ENCODE measurements at places on chromosomes 1 and 21. TPM values are rescaled to one million over a fixed set of nuclear protein-coding genes. Genes with fewer than 3 reads are reported as not detected.

Gene C1orf87
- total RNA-seq = not detected

Gene PLA2G2D
- not detected for total RNA-seq

GRCh38 chr1:185896863-185897262 is 162.7 kb downstream of the HMCN1 start:
- H3K4me3 ChIP-seq = no peak overlapping the region
- H3K27me3 ChIP-seq = no peaks in the 10 kb centered on the region
- H3K27ac ChIP-seq = no peak overlapping the region
- H3K36me3 ChIP-seq = no peaks in the 10 kb centered on the region
- H3K4me1 ChIP-seq = no peaks in the 10 kb centered on the region

GRCh38 chr1:27979151-27979858 is 19.5 kb downstream of the XKR8 start:
- H3K27me3 ChIP-seq = no peaks in the 10 kb centered on the region
- DNase-seq = no peak
- no peak overlapping the region for H3K4me3 ChIP-seq
- H3K4me1 ChIP-seq = no peaks in the 10 kb centered on the region
- H3K27ac ChIP-seq = no peak overlapping the region

DNA sequence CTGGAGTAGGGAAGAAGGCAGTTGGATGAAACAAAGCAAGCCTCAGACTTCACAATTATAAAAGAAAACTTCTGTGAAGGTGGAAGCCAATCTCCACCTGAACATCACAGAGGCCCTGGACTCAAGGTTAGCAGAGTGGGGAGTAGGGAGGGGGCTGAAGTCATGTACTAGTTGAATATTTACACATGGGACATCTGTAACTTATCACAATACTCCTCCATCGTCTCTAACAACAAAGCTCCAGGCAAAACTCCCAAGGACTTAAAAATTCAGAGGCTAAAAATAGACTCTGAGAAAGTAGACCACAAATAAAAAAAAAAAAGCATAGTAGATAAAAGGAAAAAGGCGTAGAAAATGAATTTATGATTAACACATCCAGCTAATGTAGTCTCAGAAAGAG is 326.3 kb upstream of the PKN2 start:
- H3K27me3 ChIP-seq = no peaks in the 10 kb centered on the region
- no peak overlapping the region for H3K27ac ChIP-seq
- no peak overlapping the region for H3K4me3 ChIP-seq
- H3K4me1 ChIP-seq = no peaks in the 10 kb centered on the region
- no peaks in the 10 kb centered on the region for H3K36me3 ChIP-seq

Gene TMCO4
- total RNA-seq = 28.7 TPM

- DNase-seq = no peak
- peaks cover 24% of the 10 kb centered on the region for H3K4me1 ChIP-seq
- H3K27me3 ChIP-seq = no peaks in the 10 kb centered on the region
Observed at GRCh38 chr21:33801424-33802405, 113.9 kb downstream of the ATP5PO start.

DNA sequence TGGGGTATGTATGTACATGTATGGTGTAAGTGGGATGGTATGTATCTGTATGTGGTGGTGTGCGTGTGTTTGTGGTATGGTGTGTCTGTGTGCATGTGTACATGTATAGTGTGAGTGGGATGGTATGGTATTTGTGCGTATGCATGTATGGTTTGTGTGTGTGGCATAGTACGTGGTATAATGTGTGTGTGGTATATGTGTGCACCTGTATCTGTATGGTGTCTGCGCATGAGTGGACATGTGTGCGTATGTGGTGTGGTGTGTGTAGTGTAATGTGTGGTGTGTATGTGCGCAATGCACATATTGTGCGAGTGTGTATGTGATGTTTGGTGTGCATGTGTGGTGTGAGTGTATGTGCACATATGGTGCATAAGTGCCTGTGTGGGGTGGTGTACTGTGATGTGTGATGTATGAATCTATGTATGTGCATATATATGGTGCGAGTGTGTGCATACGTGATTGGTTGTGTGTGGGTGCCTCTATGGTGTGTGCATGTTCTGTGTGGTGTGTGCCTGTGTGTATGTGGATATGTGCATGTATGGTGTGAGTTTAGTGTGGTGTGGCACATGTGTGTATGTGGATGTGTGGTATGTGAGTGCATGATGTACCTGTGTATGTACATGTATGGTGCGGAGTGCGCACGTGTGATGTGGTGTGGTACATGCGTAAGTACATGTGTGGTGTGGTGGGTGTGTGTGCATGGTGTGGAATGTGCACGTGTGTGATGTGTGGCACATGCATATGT is 38.8 kb downstream of the WDR4 start:
- H3K4me1 ChIP-seq = no peaks in the 10 kb centered on the region
- no peak overlapping the region for H3K27ac ChIP-seq
- H3K27me3 ChIP-seq = no peaks in the 10 kb centered on the region
- H3K36me3 ChIP-seq = no peaks in the 10 kb centered on the region

DNA sequence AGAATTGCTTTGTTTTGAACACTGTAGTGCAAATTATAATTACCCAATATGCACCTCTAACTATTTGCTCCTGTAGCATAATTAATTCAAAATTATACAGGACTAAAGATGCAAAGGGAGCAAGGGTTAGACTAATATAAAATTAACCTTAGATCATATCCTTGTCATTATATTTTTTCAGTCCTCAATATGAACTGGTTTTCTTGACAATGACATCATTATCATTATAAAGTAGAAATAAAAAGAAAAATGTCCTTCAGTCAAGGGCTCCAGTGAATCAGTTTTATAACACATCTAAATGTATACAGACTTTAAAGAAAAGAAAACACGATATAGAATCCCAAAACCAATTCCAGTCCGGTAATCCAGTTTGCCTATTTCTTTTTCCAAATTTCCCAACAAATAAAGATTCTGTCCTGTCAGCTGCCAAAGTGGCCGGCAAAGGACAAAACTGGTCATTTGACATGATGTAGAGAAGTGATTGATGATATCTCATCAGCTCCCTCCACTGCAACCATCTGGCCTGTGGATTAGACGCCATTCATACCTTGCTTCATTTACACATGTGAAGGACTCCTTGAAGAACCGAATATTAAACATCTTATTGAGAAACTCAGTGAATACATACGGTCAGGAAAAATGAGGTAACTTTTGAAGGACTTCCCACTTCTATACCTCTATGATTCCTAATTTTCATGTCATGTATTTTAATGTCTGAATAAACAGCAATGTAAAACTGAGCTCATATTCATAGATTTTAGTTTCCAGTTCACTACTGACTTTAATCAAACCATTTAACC is 15.5 kb downstream of the DPYD start:
- no peak overlapping the region for H3K4me3 ChIP-seq
- H3K36me3 ChIP-seq = no peaks in the 10 kb centered on the region
- no peak overlapping the region for H3K27ac ChIP-seq
- DNase-seq = no peak

GRCh38 chr21:14862794-14863720 is 201.7 kb downstream of the NRIP1 start:
- H3K4me1 ChIP-seq = peaks cover 46% of the 10 kb centered on the region
- DNase-seq = no peak
- no peaks in the 10 kb centered on the region for H3K27me3 ChIP-seq
- H3K36me3 ChIP-seq = no peaks in the 10 kb centered on the region
- peak overlapping the region; percentile 56 for H3K27ac ChIP-seq
- H3K4me3 ChIP-seq = no peak overlapping the region

- H3K27ac ChIP-seq = no peak overlapping the region
- H3K4me1 ChIP-seq = no peaks in the 10 kb centered on the region
- no peaks in the 10 kb centered on the region for H3K36me3 ChIP-seq
- no peak for DNase-seq
Observed at GRCh38 chr1:204560590-204561150, 44.5 kb downstream of the MDM4 start.

- no peak overlapping the region for H3K4me3 ChIP-seq
- no peak for DNase-seq
- no peak overlapping the region for H3K27ac ChIP-seq
Observed at GRCh38 chr1:100287162-100287561, 21.1 kb downstream of the RTCA start.

- H3K4me1 ChIP-seq = no peaks in the 10 kb centered on the region
- no peak overlapping the region for H3K27ac ChIP-seq
- no peaks in the 10 kb centered on the region for H3K36me3 ChIP-seq
- H3K4me3 ChIP-seq = no peak overlapping the region
- no peaks in the 10 kb centered on the region for H3K27me3 ChIP-seq
- DNase-seq = no peak
Observed at GRCh38 chr1:220730486-220730885, 17.6 kb upstream of the MTARC2 start.

- H3K27me3 ChIP-seq = no peaks in the 10 kb centered on the region
- no peaks in the 10 kb centered on the region for H3K4me1 ChIP-seq
- no peaks in the 10 kb centered on the region for H3K36me3 ChIP-seq
- H3K27ac ChIP-seq = no peak overlapping the region
Observed at GRCh38 chr1:7583291-7584096, 187.6 kb upstream of the VAMP3 start.

DNA sequence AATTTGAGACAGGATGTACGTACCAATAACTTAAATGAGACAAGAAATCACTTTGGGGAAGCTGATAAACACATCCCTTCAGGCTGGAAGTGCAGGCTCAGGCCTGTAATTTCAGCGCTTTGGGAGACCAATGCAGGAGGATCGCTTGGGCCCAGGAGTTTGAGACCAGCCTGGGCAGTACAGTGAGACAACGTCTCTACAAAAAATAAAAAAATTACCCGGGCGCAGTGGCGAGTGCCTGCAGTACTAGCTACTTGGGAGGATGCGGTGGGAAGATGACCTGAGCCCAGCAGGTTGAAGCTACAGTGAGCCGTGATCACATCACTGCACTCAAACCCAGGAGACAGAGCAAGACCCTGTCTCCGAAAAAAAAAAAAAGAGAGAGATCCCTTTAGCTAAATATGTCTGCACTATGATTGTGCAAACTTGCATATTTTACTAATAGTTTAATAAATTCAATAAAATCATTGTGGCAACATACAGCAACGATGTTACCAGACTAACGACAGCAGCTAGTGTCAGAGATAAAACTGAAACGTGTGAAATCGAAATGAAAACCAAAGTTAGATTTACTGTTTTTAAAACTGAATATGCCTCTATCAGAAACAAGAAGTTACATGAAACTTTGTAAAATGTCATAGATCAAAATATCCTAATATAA is 54.7 kb downstream of the CD2 start:
- no peaks in the 10 kb centered on the region for H3K36me3 ChIP-seq
- no peaks in the 10 kb centered on the region for H3K27me3 ChIP-seq
- H3K4me3 ChIP-seq = no peak overlapping the region
- H3K27ac ChIP-seq = peak overlapping the region; percentile 62
- H3K4me1 ChIP-seq = peaks cover 7% of the 10 kb centered on the region

DNA sequence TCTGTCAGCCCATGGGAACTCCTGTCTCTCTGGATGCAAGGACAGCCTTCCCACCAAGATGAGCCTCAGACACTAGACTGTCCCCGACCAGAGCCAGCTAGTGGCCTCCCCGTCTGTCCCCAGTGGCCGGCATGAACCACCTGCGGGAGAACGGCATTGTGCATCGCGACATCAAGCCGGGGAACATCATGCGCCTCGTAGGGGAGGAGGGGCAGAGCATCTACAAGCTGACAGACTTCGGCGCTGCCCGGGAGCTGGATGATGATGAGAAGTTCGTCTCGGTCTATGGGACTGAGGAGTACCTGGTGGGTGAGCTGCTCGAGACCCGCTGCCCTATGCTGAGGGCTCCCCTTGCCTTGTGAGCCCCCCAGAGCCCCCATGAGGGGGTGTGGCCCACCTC is 5.8 kb downstream of the IKBKE start:
- H3K4me1 ChIP-seq = peaks cover 11% of the 10 kb centered on the region
- no peaks in the 10 kb centered on the region for H3K27me3 ChIP-seq
- no peak for DNase-seq
- no peaks in the 10 kb centered on the region for H3K36me3 ChIP-seq

- H3K36me3 ChIP-seq = no peaks in the 10 kb centered on the region
- no peak for DNase-seq
- H3K4me3 ChIP-seq = no peak overlapping the region
- H3K4me1 ChIP-seq = no peaks in the 10 kb centered on the region
- H3K27me3 ChIP-seq = no peaks in the 10 kb centered on the region
Observed at GRCh38 chr1:48536477-48536876, 64.5 kb upstream of the SPATA6 start.

Gene ZFP69B
- 1.2 TPM for total RNA-seq

DNA sequence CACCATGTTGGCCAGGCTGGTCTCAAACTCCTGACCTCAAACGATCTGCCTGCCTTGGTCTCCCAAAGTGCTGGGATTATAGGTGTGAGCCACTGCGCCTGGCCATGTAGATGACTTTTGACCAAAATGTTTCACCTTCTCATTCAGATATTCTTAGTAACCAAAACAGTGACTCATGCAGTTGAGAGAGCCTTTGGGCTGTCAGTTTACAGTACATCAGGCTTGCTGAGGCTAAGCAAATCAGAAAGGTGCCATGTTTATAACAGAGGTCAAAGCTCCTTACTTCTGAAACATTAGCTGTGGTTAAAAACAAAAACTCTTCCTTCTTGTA is 21.0 kb downstream of the CNIH4 start:
- no peaks in the 10 kb centered on the region for H3K36me3 ChIP-seq
- H3K27me3 ChIP-seq = no peaks in the 10 kb centered on the region
- H3K27ac ChIP-seq = no peak overlapping the region
- DNase-seq = no peak
- no peak overlapping the region for H3K4me3 ChIP-seq

Gene IGSF3
- total RNA-seq = 38.5 TPM

DNA sequence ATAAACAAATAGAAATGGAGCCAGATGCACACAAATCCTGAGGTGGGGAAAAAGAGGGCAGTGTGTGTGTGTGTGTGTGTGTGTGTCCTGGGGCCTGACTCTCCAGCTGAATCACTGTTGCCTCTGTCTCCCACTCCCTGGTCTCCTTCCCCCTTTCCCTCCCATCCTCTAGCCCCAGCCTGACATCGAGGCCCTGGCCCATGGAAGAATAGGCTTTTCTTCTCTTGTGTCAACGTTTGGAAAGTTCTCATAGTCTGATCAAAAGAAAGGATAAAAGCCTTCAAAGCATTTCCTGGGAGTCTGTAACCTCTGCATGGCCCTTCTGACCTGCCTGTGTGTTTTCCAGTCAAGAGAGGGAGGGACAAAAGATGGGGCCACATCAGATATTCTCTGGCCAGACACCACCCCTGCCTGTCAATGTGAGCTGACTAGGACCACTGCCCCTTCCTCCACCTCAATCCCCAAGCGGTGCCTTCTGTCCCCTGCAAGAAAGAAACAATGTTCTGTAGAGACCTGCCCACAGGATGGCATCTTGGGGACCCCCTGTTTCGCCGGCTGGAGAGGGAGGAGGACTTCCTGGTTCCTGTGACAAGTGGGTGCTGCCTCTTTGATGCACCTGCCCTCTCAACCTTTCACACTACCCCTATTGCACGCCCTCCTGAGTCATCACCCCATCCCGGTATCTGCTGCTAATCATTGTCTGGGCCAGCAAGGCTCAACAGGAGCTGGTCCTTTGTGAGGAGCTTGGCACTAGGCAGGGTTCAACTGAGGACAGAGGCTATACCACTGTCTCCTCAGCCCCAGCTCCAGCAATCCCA is 16.2 kb downstream of the KCNJ10 start:
- H3K36me3 ChIP-seq = no peaks in the 10 kb centered on the region
- no peaks in the 10 kb centered on the region for H3K4me1 ChIP-seq
- H3K27ac ChIP-seq = no peak overlapping the region
- no peak for DNase-seq
- H3K27me3 ChIP-seq = no peaks in the 10 kb centered on the region

GRCh38 chr1:207461649-207462048 is 7.5 kb downstream of the CR2 start:
- no peak overlapping the region for H3K4me3 ChIP-seq
- no peaks in the 10 kb centered on the region for H3K27me3 ChIP-seq
- H3K27ac ChIP-seq = no peak overlapping the region
- DNase-seq = no peak
- H3K36me3 ChIP-seq = no peaks in the 10 kb centered on the region
- H3K4me1 ChIP-seq = no peaks in the 10 kb centered on the region

Gene ZNHIT6
- 12.0 TPM for total RNA-seq

- no peaks in the 10 kb centered on the region for H3K36me3 ChIP-seq
- H3K4me1 ChIP-seq = peaks cover 12% of the 10 kb centered on the region
Observed at GRCh38 chr1:36095760-36096405, 7.2 kb downstream of the ADPRS start.

GRCh38 chr1:175410560-175410959 is 218.0 kb upstream of the KIAA0040 start:
- no peaks in the 10 kb centered on the region for H3K4me1 ChIP-seq
- no peaks in the 10 kb centered on the region for H3K36me3 ChIP-seq
